IMR-90 (cell line): ENCODE measurements at places on chromosomes 1 and 21. TPM values are rescaled to one million over a fixed set of nuclear protein-coding genes. Genes with fewer than 3 reads are reported as not detected.

DNA sequence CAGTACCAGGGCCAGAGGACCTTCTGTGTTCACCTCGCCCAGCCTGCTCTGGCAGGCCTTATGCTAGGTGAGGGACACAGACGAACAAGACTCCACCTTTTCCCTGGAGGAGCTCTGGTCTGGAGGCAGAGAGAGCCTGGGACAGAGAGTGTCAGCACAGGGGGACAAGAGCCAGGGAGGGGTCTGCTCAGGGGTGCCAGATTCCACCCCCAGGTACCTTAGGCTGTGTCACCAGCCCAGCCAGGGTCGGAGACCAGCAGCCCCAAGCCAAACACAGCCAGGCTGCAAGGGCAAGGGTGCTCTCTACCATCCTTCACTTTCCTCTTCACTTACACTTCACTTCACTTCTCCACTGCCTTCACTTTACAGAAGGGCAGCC is 4.3 kb upstream of the LRP8 start:
- no peak for DNase-seq

DNA sequence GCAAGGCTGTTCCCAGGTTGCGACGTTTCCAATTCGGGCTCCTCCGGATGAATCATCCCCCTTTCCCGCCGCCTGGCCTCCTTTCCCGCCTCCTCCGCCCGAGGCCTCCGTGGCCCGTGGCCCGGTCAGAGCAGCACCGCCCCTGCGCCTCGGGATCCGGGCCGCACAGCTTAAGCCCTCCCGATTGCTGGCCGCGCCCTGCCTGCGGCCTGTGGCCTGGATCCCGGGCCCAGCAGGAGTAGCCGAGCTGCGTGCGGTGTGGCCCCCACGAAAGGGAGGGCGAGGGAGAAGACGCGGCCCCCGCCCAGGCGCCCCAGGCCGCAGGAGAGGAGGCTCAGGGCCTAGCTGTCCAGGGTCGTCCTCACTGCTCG is 1.0 kb downstream of the TMEM200B start:
- peak; percentile 67 for DNase-seq

DNA sequence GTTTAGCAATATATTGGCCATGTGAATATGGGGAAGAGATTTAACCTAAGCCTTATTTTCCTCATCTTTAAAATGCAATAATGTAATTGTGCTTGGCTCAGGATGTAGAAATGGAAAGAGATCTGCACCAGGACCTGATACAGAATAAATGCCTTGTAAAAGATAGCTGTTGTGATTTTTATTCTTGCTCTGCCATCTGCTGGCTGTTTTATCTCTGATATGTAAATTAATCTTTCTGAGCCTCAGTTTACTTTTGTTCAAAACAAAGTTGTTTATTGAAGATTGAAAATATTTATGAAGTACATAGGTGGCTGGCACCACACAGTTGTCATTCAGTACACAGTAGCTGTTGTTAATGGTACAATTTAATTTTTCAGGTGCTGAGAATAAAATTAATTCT is 21.9 kb downstream of the ZYG11B start:
- DNase-seq: no peak

DNA sequence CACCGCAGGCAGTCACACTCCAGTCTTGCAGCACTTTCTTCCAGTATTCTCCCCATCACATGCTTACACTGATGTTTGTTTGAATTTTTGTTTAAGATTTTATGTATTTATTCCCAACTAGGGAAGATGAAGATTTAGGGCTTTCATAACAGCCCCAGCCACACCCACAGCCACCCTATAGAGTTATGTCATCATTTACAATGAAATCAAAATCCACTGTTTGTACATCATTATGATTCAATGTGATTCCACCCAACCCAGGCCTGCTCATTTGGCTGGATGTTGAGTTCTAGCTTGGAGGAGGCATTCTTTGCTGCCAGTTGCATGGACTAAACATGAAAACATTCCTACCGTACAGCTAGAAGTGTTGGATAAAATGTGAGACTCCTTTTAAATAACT is 35.8 kb downstream of the RIPK4 start:
- no peak for DNase-seq

RGS8 gene
- total RNA-seq: not detected in 2 replicates

- peak; percentile 64 for DNase-seq
These were observed 163.4 kb upstream of the USP24 start for GRCh38 chr1:55378582-55378981.

- no peak for DNase-seq
These were observed 10.2 kb downstream of the JAK1 start for GRCh38 chr1:64956010-64956640.

DNA sequence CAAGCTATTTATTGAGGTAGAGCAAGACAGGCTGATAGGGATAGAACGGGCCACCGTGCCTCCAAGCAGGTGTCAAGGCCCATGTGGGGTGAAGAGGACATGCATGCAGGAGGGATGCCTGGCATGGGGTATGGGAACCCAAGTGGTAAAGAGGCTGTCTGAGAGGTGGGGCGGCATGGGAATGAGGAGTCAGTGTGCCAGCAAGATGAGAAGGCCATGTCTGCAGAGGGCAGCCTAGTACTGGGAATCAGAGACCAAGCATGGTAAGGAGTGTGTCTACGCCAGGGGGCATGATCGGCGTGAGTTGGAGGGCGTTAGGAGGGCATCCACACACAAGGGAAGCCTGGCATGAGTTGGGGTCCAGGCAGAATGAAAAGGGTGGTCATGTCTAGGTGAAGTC is 303.7 kb upstream of the PLD5 start:
- DNase-seq: no peak

DNA sequence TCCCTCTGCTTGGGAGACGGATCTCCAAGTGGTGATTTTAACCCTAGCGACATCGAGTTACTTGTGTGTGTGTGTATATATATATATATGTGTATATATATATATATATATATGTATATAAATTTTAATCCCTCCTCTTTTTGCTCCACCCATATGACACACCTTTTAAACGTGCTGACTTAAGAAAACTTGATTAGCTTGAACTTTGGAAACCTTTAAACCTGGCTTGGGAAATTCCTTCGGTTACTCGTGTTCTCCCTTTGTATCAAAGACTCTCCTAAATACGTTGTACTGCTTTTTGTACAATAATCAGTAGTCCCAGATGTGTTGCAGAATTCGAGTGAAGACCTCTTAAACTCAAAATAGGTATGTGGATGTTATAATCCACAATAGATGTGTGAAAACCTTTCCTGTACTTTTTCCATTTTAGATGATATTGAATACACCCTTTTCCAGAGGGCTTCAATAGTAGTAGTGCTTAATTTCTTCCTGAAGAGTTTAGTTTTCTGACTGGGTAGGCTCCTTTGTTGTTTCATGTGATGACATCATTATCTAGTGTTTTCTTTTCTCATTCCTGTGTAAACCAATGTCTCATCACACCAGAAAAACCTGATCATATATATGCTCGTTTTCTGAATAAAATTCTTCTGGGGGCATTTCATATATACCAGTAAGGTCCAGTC is 1.4 kb downstream of the RNF11 start:
- DNase-seq: peak; percentile 69

OXCT2 gene
- total RNA-seq: 0.18 and 0.28 TPM in 2 replicates

- DNase-seq: no peak
These were observed 226.9 kb upstream of the IRF2BP2 start for GRCh38 chr1:234836776-234837357.

DNA sequence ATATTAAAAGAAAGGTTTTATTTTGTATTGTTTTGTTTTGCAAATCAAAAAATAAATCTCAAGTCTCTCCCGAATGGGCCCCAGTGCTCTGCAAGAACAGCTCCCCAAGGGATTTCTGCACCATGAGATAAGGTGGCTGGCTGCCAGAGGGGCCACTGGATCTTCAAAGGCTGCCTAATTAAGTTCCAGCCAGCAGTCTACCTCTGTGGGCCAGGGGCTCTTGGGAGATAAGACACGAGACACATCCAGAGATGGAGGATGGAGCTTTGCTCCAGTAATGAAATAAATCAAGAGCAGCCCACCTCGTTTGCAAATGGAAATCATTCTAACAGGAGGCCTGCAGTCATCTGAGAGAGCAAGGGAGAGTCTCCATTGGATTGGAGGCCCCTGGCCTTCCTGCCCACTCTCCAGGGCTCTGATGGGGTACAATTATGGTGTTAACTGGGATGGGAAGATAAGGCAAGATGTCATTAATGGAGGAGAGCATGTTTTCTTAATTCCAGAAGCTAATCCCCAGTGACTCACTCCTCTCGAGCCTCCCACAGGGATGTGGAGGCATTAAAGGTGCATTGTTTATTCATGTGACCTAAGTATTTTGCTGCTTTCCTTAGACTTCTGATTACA is 155.2 kb upstream of the KAZN start:
- DNase-seq: peak; percentile 48

- DNase-seq: no peak
These were observed 163.6 kb downstream of the ST6GALNAC3 start for GRCh38 chr1:76238094-76238628.

DNA sequence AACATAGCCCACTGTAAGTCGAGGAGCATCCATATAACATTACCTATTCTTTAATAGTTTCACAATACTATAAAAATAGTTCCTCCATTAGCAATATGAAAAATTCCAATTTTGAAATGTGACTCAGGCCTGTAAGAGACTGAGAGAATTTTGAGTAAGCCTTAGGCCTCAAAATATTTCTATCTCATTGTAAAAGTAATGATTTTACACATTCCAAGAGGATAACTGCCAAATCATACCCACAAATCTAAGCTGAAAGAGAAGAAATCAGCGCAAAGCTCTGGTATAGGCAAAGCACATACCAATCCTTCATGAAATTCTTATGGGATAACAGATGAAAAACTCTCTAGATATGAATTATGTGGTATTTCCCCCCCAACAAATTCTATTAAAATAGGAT is 144.1 kb downstream of the CDC42BPA start:
- DNase-seq: peak; percentile 70

DNA sequence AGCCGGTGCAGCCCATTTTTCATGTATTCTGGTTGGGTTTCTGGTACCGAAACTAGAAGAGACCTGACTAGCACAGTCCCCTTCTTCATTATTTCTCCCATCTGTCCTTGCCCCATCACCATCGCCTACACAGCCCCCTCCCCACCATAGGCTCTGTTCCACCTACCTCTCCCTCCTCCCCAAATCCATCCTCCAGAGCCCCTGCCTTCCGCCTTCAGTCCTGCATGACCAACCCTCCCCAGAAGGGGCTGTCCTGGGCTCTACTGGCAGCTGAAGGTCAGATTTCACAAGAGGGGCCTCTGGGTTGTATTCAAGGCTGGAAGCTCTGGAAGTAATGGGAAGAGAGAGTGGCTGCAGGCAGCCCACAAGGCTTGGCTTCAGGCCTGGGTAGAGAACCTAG is 55.2 kb downstream of the SDC3 start:
- DNase-seq: no peak
